Activated naive CD4-positive, alpha-beta T cell treated with Interleukin-2 at 50 U/mL for 16 hours (primary cell): ENCODE measurements at places on chromosomes 12 and 14.

GRCh38 chr12:98238515-98239130 lies 276.8 kb upstream of the TMPO start:
- DNase-seq = no peak

DNA sequence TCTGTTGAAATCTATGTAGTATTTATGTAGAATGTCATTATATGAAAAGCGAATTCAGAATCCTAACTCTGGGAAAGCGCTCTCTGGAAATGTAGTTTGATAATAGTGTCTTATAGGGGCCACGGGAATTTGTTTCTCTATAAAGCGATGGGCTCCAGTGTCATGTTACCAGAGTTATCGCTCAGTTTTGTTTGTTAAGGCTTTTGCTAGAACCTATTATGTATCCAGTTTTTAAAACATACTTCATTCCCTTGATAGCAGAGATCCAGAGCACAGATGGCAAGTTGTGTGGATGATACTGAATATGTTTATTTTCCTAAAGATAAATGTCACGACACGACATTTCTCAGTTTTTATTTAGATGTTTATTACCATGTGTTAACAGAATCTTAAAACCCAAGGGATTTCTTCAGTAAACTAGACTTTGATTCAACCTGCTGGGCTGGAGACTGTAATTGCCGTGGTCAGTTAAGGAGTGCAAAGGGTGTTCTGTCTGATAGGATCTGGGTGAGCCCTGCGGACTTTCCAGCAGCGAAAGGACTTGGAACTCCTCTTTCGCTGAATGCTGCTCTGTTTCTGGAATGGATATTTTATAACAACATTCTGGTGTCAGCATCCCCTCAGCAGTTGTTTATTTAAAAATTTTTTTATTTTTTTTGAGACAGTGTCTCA lies 1.7 kb upstream of the DNAH10 start:
- no peak for DNase-seq

- no peak for DNase-seq
These were observed 252.8 kb downstream of the TMEM117 start for GRCh38 chr12:44088647-44089046.

DNA sequence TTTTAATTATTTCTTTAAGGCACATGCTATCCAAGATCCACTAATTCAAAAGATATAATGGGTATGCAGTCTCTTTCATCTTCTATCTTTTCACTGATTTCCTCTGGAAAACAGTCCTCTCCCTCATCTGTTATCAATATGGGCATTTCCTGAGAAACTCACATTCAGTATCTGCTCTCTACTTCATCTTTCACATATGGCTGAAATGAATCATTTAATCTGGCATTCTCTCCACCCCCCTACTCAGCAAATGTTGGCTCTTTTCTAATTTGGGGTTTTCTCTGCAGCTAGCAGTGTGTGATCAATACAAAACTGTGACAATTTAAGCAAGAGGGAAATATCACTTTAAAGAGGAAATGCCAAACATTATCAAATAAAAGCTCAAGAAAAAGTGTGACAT lies 157.1 kb upstream of the TMTC1 start:
- no peak for DNase-seq

DNA sequence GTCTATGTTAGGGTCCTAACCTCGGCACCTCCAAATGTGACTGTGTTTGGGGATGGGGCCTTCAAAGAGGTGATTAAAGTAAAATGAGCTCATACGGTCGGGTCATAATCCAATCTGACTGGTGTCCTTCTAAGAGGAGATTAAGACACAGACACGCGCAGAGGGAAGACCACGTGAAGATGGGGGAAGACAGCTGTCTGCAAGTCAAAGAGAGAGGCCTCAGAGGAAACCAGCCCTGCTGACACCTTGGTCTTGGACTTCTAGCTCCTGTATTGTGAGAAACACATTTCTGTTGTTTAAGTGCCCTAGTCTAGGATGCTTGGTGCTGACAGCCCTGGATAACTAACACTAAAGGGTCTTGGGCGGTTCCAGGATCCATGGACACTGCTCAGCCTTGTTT lies 109.6 kb downstream of the DICER1 start:
- DNase-seq = no peak

DNA sequence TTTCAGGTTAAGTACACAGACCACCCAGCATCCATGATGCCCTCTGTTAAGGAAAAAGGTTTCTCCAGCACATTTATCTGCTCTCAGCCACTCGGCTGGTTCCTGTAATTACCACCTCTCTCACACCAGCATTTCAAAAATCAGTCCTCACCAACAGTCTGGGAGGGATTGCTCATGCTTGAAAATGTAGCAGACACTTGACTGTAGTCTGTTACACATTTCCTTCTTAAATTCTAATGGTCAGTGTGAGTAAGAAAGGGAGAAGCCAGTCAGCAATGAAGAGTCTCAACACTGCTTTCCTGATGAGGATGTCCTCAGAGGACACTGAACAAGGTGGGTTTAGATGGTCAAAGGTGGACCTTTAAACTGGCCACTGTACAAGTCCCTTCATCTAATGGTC lies 6.0 kb downstream of the ZBTB39 start:
- DNase-seq = no peak

- DNase-seq = no peak
These were observed 26.3 kb downstream of the ALKBH1 start for GRCh38 chr14:77681196-77682157.

DNA sequence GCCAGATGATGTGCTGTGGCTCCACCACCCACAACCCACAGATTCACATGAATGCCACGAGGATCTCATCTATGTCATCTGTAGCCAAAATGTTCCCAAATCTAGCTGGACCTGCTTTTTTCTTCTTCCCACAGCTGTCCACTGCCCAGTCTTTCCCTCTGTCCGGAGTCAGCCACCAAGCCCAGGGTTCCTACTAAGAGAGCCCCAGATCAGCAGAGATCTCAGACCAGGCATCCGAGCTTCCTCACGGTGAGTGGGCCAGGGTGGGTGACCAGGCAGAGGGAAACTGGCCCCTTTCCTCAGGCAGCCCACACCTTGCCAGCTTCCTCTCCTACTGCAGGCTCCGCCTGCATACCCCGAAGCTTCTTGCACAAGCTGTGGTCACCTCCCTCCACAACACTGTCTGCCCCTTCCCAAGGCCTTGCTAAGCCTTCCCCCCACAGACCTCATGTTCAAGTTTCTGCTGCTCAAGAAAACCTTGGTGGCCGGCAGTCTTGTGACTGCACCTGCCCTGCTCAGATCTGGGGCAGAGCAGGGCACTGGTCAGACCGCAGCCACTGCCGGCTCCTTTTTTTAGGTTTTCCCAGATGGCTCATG lies 81.4 kb downstream of the ACTN1 start:
- no peak for DNase-seq

DNA sequence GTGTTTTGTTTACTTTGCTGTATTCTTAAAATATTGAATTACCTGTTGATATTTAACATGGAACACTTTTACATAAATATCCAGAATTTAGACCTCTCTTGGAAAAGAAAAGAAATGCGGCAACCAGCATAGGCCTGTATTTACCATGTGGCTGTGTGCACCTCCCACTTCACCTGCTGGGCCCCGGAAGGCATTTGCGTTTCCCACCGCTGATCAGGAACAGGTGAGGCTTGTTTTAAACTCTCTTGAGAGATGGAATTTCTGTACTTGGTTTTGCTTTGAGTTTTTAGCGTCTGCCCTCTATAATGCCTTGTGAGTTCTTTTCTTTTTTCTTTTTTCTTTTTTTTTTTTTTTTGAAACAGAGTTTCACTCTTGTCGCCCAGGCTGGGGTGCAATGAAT lies 124.2 kb downstream of the GLT1D1 start:
- no peak for DNase-seq

- no peak for DNase-seq
These were observed 298.4 kb downstream of the NUAK1 start for GRCh38 chr12:105840384-105840783.

- DNase-seq = no peak
These were observed 306.6 kb downstream of the SLC6A15 start for GRCh38 chr12:84605983-84606382.

DNA sequence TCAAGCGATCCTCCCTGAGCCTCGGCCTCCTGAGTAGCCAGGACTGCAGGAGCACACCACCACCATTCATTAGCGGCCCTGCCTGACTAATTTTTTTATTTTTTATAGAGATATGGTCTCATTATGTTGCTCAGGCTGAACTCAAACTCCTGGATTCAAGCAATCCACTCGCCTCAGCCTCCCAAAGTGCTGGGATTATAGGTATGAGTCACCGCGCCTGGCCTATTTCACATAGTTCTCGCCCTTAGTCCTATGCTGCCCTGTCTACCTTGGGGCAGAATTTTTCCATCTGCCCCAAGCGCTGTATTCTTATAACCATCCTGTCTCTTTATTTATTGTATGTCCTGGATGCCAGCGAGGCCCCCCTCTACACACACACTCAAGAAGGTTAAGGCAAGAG lies 50.9 kb upstream of the BCL2L14 start:
- no peak for DNase-seq

DNA sequence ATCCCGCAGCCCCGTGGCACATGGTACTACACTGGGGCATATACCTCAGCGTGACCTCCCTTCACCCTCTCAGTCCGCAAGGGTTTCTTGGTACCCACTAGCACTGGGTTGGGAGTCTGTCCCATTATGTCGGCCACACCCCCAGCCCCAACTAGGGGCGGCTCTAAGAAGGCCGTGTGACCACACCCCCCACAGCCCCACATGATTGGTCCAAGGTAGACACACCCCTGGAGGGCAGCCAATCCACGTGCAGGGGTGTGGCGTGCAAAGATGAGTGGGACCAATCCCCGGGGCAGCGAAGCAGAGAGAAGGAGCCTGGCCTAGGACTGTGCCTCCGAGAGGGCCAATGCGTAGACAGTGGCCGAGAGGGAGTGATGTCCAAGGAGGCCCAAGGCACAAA lies 34.6 kb upstream of the BEGAIN start:
- no peak for DNase-seq

- DNase-seq = no peak
These were observed 183.1 kb upstream of the FBXO33 start for GRCh38 chr14:39615352-39615751.

DNA sequence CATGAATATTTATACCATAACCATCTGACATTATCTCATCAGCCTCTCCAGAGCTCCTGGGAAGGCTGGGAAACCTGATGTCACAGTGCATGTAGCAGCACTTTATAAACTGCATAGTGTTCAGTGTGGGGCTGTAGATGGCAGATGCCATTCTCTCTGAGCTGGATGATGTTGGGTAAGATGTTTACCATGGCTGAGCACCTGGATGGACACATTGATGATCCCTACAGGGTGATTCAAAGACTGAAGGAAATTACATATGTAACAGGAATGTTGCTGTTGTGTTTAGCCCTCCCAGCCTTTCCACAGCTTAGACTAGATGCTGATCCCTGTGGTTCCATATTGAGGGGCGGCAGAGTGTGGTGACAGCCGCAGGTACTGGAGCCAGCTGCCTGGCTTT lies 37.4 kb downstream of the IFT43 start:
- DNase-seq = no peak

DNA sequence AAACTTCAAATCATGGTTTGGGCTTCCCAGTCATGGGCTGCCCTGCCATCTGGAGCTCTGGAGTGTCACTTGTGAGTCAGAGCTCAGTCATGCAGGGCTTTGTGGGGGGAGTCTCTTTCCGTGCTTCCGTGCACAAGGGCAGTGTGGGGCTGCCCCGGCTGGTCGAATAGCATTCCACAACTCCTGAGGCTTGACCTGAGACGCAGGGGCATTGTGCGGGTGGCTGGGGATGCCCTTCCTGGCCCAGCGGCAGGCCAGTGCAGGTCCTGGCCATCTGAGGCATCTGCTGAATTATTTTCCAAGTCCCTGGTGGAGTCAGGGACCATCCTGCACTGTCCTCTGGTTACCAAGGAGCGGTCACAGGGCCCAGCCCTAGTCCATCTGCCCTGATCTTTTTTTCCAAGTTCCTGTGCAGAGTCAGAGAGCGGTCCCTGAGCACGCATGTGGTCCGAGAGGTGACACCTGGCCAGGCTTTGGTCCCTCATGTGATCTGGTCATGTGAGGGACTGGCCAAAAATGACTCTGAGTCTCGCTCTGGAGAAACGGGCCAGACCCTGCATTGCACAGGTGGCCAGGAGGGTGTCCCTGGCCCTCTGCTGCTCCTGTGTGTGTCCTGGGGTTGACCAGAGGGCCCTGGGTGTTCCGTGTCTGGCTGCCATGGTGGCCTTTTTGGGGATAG lies 167.0 kb upstream of the ALG10B start:
- no peak for DNase-seq

DNA sequence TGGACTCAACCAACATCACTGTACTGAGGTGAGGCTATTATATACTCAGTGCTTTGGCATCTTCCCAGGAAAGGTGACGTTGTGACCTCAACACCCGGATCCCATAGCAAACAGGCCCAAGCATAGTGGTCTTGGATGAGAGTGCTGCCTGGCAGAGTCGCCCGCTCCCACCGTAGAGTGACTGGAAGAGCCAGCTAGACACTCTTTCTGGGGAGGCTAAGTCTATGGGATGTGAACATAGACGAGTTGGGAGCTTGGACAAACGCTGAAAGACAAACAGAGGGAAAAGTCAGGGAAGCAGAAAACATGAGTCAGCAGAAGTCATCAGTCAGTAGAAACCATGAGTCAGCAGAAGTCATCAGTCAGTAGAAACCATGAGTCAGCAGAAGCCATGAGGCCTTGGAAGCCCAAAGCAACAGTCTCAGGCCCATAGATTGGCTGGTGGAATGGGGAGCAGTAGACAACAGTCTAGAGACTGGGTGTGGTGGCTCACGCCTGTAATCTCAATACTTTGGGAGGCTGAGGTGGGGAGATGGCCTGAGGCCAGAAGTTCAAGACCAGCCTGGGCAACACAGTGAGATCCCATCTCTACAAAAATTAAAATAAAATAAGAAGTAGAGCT lies 66.4 kb upstream of the MAP1LC3B2 start:
- DNase-seq = no peak

GRCh38 chr12:130576371-130576816 lies 139.7 kb downstream of the RIMBP2 start:
- no peak for DNase-seq

- DNase-seq = no peak
These were observed 17.0 kb upstream of the WNT5B start for GRCh38 chr12:1611803-1612572.
